Glutamatergic neuron (in vitro differentiated cells): ENCODE measurements at places on chromosomes 16 and 17.

GRCh38 chr17:39676198-39676819 is 8.1 kb downstream of the PNMT start:
- DNase-seq: no peak

DNA sequence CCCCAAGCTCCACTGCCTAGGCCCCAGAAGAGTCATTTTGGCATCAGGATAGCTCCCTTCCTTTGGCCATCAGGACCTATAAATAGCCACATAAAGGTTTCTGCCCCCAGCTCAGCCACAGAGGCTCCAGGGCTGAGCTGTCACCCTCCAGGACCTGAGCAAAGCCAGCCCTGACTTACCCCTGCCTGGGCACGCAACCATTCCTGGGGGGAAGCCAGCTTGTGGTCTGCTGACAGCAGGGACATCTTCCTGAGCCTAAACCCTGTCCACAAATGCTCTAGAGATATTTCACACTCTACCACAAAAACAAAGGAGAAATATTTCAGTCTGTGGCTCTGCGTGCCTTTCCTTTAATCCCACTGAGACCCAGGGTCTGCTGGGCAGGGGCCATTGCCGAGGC is 123.7 kb upstream of the CCL2 start:
- DNase-seq: no peak

DNA sequence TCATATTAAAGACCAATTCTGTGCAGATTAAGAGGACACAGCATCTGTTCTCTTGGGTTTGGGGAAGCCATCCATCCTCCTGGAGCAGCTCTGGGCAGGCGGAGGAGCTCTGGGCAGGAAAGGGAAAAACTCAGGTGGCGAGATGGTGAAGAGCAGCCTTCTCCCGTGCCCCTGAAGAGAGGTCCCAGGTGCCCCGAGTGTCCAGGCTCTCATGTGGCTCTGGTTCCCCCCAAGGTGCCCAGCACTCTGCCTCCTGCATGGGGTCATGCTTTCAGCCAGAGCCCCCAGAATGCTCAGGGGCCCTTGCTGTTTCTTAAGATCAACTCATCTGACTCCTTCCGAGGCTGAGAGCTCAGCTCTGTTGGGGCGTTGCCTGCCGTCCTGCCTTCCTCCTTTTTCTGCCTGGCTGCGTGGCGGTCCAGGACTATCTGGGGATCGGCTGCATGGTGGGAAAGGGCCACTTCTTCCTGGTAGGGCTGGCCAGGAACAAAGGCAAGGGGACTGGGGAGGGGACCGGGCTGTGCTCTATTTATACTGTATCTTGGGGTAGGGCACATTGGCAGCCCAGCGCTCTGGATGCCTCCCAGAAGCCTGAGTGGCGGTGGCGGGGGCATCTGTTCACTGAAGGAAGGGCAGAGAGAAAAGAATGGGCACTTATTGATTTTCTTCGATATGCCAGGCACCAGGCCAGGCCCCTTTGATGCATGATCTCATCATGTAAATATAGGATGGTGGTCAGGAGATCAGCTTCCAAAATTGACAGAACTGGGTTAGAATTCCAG is 103.2 kb upstream of the SDK2 start:
- no peak for DNase-seq

DNA sequence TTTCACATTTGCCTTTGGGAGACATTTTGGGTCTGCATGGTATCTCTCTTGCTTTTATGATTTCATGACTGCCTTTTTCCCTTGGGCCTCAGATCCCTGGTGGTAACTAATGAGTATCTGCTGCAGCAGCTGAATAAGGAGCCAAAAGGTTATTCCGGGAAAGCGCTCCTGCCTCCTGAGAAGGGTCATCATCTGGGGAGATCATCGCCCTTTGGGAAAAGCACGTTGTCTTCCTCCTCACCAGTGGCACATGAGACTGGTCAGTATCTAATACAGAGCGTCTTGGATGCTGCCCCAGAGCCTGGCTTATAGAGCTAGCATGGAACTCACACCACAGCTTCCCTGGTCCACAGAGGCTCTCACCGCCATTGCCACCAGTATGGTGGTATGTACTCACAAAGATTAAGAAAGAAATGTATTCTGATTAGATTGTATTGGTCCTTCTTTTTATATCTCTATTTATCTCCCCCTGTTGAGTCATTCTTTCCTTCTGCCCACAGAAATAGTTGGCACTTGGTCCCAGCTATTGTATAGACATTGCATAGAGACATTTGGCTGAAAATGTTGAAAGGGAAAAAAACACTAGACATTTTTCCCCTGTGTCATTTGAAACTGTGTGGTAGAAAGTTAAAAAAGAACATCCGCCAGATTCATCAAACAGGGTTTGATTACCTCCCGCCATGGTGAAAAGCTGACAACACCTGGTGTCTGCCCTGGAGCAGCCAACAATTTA is 8.4 kb downstream of the TPPP3 start:
- DNase-seq: no peak

DNA sequence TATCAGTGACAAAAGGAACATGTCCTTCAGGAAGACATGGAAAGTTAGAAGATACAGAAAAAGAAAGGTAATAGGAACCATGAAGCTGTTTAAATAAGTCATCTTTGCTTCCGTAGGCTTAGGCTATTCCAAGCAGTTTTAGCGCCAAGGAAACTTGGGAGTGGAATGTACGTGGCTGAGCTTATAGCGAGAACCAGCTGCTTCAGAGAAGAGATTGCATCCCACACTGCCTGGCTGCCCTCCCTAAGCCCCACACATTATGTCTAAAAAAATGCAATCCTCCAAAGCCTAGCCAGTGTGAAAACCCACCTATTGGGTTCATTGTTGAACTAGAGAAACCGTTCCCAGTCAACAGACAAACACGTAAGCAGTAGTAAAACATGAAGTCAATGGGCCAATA is 149.9 kb downstream of the SLC39A11 start:
- no peak for DNase-seq

DNA sequence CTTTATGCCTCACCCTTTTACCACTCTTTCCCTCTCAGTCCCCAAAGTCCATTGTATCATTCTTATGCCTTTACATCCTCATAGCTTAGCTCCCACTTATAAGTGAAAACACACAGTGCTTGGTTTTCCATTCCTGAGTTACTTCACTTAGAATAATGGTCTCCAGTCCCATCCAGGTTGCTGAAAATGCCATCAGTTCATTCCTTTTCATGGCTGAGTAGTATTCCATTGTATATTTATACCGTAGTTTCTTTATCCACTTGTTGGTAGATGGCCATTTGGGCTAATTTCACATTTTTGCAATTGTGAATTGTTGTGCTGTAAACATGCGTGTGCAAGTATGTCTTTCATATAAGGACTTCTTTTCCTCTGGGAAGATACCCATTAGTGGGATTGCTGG is 597.3 kb downstream of the WWOX start:
- DNase-seq: no peak

GRCh38 chr17:77189148-77189547 is 48.4 kb downstream of the SEC14L1 start:
- no peak for DNase-seq

DNA sequence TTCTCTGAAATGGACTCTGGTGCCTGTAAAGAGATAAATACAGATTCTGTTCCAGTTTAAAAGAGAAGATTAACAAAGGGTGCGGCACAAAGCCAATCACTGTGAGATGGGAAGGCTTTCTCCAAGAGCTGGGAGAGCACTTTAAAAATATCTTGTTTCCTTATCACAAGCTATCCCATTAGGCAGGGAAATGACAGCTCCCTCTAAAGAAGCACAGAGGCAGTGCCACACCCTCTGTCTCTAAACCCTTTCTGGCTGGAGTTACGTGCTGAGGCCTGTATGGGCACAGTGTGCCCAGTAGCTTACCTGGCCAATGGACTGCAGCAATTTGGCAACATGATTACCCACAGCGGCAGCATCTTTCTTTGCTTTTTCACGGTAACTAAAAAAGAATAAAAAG is 9.0 kb upstream of the TERB1 start:
- DNase-seq: no peak
